ENCODE measurements at places on chromosomes 2 and 18. TPM values are rescaled to one million over a fixed set of nuclear protein-coding genes. Genes with fewer than 3 reads are reported as not detected.

The LRRFIP1 gene
- 157 TPM for total RNA-seq

The ALPI gene
- total RNA-seq = 8.5 TPM

DNA sequence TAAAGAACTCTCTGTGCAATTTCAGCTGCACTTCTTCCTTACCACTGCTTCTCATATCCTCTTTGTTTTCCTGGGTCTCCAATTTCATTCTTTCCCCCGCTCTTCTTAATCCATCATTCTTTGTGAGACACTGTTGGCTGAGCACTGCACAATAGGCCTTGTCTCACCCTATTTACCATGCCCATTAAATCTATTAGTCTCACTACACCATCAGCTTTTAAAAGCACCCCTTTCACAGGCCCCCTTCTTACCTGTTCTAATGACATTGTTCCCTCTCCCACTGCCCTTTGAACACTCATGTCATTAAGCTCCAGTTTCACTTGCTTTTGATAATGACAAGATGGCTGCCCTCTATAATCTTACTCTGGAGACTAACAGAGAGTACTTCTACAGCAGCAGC, 404.1 kb upstream of the ACVR2A start:
- DNase-seq = no peak

DNA sequence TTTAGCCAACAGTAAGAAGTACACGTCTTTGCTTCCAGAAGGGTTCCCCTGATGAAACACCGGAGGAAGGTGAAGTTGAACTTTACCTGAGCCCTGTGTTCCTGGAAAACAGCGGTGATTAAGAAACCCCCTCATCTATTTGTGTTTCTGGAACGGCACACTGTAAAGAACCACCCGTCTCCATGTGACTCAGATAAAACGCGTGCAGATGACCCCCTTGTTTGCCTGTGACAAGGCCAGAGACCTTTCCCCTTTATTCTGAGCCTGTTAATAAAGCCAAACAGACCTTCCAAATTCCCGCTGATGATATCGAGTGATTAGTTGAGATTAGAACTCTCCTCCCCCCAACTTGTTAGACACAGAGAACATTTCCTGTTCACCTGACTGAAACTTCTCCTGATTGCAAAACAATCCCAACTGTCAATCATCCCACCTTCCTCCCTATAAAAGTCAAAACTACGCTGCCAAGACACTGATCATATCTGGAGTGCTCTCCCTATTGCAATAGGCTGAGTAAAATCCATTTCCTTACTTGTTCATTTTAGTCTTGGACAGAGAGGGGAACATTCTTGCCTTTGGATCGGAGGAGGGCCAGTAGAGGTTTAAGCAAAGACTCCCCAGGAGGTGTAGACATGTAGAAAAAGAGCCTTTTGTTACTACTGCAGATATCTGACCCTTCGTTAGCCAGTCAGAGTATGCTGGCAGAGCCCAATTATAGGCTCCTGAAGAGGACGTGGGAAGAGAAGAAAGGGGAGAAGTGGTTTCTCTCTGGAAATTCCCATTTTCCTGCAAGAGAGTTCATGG, 914 bp upstream of the IWS1 start:
- no peak for DNase-seq

- DNase-seq = no peak
Measured at GRCh38 chr18:53225567-53226325, 885.7 kb downstream of the DCC start.

The TMEM237 gene
- 10.1 TPM for total RNA-seq

- no peak for DNase-seq
Measured at GRCh38 chr18:32275221-32275620, 85.4 kb downstream of the MEP1B start.

- no peak for DNase-seq
Measured at GRCh38 chr2:19409046-19409445, 50.6 kb upstream of the OSR1 start.

GRCh38 chr2:134070281-134070741, 183.6 kb upstream of the MGAT5 start:
- DNase-seq = no peak

GRCh38 chr2:27379836-27380625, 503 bp downstream of the ZNF513 start:
- DNase-seq = peak; percentile 56

GRCh38 chr2:162732946-162733698, 105.4 kb downstream of the KCNH7 start:
- DNase-seq = peak; percentile 21

GRCh38 chr2:100692381-100692780, 127.6 kb upstream of the NPAS2 start:
- DNase-seq = no peak

- DNase-seq = no peak
Measured at GRCh38 chr2:180625006-180625844, 355.2 kb upstream of the UBE2E3 start.

- no peak for DNase-seq
Measured at GRCh38 chr2:147425437-147426029, 419.3 kb upstream of the ACVR2A start.

DNA sequence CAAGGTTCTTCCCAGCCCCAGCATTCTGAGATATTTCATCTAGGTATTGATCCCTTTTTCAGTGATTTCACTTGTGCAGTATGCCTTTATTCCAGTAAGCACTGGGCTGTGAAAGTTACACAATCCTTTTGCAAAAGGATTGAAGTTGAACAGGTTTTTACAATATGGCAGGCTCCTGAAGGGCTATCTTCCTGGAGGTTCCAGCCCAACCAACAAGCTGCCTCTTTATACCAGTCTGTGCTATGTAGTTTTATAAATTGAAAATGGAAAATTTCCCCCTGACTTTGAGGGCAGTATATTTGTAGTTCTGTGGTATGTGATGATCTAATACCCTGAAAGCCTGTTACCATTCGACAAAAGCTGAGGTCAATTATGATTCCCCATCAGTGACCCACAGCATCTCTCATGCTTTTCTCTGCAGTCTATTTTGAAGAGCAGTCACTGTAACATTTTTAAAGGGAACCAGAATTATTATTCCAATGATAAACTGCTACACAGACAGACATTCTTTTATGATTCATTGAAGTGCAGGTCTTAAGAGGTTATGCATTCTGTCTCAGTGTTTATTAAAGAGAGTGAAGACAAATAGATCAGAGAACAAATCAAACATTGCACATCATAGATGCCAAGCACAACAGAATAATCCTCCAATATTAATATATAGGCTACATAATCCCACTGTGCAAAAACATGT, 35.2 kb upstream of the STPG4 start:
- DNase-seq = no peak

The FBXO15 gene
- not detected for total RNA-seq

DNA sequence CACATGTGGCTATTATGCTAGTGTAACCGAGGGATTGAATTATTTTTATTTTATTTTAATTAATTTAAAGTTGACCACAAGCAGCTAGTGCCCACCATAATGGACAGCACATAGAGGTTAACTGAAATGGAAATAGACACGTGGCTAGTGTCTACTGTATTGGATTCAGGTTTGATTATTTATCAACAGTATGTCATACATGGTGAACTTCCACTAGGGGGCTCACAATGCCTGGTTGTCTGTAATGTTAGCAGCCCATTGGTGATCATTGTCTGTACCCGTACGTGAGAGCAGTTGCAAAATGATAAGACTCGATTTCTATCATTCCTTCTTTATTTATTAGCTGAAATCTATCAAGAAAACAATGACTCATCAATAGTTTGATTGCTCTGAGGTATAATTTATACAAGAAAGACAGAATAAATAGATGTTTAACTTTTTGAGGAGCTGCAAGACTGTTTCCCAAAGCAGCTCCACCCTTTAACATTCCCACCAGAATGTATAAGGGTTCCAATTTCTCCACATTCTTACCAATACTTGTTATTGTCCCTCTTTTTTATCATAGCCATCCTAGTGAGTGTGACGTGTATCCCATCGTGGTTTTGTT, 76.5 kb downstream of the CYBRD1 start:
- no peak for DNase-seq

- no peak for DNase-seq
Measured at GRCh38 chr2:207156451-207157161, 9.1 kb downstream of the KLF7 start.

DNA sequence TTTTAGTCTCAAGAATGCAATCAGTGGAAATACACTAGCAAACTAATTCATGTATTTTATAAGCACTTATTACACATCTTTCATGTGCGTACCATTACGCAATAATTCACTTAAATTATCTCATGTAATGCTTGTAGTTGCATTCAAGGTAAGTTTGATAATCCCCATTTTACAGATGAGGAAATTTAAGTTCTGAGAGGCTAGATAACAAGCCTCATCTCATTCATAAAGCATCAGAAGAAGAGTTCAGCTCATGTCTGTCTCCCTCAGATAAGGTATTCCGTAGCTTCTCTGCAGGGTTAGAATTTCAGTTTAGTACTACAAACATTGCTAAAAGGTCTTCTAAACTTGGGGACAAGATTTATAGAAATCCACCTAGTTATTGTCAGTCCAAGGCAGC, 47.8 kb downstream of the HNMT start:
- no peak for DNase-seq

The CCDC141 gene
- total RNA-seq = 1.5 TPM

DNA sequence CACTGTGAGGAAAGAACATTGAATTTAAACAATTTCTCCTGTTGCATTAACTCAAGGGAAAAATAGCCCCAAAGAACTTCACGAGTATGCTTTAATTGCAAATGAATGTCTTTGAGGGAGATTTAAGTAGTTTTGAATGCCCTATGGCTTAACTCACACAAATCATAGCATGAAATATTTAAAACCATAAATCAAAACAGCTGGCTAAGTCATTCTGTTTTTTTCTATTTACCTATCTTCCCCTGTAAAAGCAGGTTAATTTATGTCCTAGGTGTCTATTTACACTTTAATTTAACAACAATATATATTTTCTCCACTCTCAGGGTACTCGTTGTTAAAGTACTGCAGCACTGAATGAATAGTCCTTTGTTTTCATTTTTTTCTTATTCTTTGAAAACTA, 118.8 kb upstream of the PIEZO2 start:
- no peak for DNase-seq

DNA sequence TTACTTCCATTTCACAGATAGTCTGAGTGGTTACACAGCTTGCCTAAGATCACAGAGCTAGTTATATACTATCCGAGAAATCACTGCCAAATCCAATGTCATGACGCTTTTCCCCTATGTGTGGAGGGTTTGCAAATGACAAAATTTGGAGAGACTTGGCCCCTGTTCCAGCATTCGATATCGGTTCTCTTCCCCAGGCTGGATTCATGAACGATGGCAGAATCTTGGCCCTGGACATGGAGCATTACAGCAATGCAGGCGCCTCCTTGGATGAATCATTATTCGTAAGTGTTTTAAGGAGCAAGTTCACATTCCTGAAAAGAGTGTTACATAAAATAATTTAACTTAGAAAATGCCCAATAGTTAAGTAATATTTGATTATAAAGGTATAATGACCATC, 55.1 kb downstream of the AOX1 start:
- DNase-seq = no peak

DNA sequence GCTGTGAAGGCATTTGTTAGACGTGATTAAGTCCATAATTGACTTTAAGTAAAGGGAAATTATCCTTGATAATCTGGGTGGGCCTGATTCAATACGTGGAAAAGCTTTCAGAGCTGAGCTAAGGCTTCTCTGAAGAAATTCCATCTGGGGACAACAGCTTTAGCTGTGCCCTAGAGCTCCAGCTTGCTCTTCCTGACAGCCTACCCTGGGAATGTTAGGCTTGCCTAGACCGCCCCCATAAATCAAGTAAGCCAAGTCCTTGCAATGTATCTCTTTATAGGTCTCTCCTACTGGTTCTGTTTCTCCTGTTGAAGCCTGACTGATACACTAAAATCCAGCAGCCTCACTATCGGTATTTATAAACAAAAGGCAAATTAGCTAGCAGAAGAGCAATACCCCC, 160.0 kb downstream of the STK39 start:
- no peak for DNase-seq

DNA sequence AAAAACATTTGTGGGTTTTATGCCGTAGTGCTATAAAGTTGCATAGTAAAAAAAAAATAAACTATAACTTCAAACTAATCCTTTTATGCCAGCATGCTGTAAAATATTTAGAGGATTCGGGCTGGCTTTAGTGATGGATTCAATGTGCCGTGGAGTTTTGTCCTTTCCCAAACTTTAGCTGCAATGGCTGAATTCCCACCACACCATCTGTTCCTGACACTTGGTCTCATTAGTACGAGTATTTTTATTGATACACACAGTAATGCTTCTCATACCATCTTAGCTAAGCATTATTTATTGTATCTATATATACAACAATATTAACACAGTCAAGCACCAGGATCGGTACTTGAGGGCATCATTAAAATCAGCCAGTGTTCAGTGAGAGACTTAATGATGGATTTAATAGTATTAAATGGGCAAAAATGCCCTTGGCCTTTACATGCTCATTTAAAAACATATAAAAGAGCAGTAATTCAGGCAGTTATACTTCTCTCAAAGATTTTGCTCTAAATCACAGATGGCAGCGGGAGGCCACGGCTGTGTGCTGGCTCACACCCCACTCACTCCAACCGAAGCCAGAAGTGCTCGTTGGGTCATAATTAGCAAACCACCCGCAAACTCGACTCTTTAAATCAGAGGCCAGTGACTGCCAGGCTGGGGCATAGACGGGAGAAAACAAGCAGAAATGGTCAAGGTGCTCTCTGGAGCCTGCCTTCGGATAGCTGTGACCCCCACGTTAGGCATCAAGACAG, 297.0 kb upstream of the REV1 start:
- no peak for DNase-seq

Measured in mucosa of descending colon (tissue), 3 donors.